ENCODE measurements at places on chromosomes 12 and 14.

DNA sequence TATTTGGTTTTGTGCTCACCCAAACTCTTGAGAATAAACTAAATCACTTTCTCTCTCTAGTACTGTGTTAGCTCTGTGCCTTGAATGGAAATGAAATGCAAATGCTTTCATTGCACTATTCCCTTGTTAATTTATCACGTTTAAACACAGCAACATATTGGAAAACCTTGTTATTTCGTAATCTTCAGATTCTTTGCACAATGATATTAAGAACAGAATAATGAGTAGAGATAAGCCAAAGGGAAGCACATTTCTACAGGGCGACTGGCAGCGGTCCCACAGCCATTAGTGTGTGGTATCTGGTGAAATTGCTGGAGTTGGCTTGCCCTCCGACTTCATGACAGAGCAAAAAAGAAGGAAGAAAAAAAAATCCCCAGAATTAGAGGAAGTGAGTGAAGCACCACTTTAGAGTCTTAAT, 166.1 kb upstream of the E2F7 start:
- no peak for DNase-seq

DNA sequence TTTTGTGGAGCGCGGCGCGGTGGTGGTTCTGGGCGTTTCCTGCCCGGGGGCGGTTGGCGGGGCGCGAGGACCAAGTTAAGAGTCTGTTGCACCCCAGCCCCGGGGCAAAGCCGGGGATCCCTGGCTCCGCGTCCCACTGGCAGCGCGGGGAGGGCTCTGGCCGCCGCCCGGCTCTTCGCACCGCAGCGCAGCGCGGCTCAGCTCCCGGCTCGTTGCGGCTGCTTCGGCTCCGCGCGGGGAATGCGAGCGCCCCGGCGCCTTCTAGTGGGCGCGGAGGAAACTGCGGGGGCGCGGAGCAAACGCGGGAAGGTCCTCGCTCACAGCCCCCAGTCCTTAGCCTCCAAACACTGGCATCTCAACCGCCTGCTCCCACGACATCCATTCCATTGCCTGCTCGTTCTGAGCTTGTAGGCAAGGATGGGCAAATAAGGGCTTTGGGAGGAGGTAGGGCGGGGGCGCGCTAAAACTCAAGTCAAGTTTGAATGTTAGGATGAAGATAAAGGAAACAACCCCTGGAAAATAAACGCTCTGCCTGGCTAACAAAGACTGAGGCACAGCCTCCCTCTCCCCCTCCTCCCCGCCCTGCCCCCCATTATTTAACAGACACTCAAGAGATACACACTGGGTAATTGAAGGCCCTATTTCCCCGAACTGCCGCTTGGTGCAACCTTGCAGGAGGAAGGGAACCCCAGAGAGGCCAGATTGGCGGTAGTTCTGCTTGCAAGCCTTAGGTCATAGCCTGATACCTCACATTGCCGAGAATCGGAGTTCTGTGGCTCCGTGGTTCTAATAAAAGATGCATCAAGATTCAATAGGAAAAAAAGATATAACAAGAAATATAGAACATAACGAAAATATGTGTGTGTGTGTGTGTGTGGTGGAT, at the start of gene B4GALNT1:
Gene B4GALNT1 (minus strand): TSS at position 244 of the 883 bp plus-strand sequence. CDS start 1,069 bp downstream, outside the sequence.
- peak; percentile 56 for DNase-seq

DNA sequence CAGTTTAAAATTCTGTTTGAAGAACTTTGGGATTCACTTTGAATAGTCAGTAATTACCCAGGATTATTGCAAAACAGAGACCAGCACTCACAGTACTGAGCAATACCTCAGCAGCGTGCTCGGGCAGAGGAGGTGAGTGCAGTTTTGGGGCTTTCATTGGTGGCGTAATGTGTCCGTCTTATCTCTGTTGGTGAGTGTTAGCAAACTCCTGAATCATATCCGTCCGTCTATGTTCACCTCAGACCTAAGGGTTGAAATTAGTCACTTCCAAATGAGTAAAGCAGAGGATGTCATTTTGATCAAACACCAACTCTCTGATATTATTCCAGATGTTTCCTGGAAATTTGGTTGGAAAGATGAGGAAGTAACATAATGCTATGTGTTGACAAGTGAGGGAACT, 82.8 kb downstream of the BORCS5 start:
- DNase-seq, result no peak

- no peak for DNase-seq
Measured at GRCh38 chr12:57404966-57405640, 25.7 kb downstream of the R3HDM2 start.

- no peak for DNase-seq
Measured at GRCh38 chr14:80313806-80314205, 102.5 kb upstream of the DIO2 start.

DNA sequence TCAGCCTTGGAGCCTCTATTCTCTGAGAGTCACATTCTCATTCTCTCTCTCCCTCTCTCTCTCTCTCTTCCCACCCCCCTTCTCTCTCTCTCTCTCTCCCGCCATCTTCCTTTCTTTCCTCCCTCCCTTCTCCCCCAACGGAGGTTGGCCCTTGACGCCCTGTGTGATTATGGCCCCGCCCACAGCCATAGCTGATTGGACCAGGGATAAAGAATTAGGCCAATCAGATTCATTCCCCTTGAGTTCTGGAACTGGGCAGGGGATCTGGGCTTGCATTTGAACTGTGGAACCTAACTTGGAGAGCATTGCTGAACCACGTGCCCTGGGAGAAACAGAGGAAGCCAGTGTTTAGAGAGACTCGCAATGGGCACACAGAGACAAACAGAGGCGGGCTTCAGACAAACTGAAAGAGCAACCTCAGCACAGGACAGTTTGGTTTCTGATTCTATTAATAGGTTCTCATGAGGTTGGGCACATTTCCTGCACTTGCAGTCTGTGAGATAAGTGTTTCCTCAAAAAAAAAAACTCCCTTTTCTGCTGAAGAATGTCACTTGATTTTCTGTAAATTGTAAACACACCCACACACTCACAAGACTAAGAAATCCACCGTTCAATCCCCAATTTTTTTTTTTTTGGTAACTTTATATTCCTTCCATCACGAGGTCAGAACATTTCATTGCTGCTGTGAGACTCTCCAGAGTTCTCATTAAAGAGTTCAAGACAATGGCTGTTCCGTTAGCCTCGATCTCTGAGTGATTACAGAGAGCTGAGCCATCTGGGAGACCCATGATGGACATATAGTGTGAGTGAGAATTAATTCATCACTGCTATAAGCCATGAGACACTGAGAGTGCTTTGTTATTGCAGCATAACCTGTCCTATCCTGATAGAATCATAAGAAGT, 3.5 kb upstream of the P2RX7 start:
- DNase-seq, result peak; percentile 52

GRCh38 chr14:70685474-70686197, 43.9 kb downstream of the TTC9 start:
- no peak for DNase-seq

GRCh38 chr12:67442347-67442841, 173.2 kb downstream of the CAND1 start:
- no peak for DNase-seq

Data from naive thymus-derived CD4-positive, alpha-beta T cell (primary cell).